Tibial artery (tissue), 4 donors: ENCODE measurements at places on chromosomes 7 and 10.

DNA sequence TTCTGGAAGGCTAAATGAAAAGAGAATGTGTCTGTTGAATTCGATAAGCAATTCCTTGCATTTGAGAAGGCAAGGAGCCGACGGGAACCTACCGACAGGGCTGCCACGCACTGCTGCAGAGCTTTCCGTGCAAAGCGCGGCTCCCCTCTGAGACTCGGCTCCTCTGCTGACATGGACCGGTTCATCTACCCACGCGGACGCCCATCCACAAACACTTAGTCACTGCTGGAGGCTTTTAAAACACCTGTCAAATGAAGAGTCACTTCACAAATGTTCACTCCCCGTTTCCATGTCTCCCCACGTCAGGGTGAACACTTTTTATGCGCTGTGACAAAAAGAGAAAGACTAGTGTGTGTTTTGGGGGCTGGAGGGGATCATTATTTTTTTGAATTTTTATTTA is 32.0 kb downstream of the AMZ1 start:
- no peak for DNase-seq

GRCh38 chr7:8210845-8211724 is 50.9 kb downstream of the ICA1 start:
- DNase-seq: no peak

- no peak for DNase-seq
Measured at GRCh38 chr7:153389261-153389660, 629.7 kb downstream of the ACTR3B start.

- no peak for DNase-seq
Measured at GRCh38 chr7:104550362-104550761, 222.0 kb downstream of the LHFPL3 start.

GRCh38 chr7:55498142-55498541 is 74.2 kb downstream of the VOPP1 start:
- no peak for DNase-seq

DNA sequence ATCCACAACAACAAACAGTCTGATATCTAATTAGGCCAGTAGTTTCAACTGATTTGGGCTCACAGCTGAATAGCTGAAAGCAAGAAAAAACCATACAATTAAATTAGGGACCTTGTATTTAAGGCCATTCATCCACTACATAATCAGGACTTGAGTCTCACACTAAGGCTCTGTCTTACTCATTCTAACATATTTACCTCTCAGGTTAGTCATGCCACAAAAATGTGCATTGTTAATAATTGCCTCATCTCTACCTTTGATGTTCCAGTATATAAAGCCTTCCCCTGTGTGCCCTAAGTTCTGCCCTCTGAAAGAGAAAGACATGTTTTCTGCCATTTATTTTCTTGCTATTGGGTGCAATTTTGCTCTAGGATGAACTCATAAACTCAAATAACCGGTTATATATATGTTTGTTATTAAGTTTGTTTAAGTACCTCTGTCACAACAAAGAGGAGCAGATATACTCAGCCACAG is 5.3 kb upstream of the C1GALT1 start:
- DNase-seq: no peak

DNA sequence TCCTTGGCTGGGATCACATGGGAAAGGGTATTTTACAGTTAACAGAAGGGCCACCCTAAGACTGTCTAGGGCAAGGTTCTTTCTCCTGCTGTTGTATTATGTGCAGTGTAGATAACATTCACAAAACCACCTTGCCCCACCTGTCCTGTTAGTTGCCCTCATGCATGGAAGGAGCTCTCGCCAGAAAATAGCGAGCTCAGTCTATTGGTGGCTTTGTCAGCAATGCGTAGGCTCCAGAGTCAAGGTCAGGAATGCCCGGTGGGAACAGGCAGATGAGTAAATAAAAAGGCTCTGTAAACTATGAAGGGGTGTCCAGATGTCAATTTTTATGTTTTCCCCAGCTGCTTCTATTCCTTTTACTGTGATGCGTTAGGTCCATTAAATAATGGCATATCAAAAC is 107.1 kb upstream of the WDR11 start:
- DNase-seq: no peak

DNA sequence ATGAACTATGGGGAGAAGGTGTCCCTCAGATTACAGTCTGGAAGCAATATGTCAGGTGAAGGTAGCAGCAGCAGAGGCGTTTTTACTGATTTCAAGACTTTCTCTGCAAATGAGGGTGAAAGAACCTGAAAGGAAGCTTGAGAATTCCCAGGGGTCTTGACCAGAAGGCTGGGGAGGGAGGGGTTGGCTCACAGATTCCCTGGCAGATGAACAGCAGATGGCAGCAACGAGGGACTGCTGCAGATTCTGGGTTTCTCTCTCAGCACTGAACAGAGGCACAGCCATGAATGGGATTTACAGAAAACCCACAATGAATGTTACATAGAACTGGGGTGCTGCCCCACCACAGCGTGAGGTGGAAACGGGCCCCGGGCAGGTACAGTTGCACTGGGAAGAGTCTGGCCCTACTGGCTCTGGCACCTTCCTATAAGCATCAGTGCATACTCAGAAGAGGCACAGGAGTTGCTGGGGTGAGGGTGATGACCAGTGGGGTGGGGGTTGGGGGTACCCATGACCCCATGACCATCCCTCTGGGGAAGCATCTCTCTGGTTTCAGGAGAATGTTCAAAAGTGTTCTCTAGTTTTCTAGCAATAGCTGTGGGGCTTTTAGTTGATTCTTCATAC is 317.8 kb downstream of the SH2D4B start:
- DNase-seq: no peak

DNA sequence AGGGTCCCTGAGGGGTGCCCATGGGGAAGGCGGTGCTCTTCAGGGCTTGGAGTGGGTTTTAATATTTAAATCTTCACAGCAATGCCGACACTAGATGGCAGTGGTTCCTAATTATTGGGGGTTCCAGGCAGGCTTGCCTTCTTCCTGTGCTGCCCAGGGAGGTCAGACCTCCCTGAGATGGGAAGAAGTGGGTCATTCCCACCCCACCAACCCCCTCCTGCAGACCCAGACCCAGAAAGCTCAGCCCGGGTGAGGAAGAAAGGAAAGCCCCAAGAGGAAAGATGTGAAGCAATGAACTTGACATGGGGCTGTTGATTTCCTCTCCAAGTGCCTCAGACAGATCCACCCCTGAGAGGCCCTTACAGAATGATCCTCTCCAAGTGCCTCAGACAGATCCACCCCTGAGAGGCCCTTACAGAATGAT is 85.1 kb upstream of the LANCL2 start:
- DNase-seq: peak; percentile 49

DNA sequence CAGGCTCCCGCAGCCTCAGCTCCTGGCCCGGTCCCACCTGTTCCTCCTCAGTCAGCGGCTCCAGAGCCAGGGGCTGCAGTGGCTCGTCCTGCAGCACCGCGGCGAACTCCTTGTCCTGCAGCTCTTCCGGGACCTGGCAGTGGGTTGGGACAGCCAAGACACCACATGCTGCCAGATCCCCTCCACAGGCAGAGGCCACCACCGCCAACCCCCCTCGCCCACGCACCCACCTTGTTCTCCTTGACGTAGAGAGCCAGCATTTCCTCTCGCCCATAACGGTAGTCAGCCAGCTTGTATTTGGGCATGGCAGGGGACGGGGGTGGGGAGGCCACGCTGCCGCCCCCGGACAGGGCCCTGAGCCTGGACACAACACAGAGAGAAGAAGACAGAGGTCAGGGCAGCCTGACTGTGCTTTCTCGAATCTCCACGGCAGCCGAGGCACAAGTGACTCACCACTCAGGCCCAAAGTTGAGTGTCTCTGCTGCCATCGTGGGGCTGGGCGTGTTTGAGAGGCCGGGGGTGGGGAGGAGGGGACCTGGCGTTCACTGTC is 6.2 kb downstream of the GIGYF1 start:
- DNase-seq: no peak

- no peak for DNase-seq
Measured at GRCh38 chr10:18402853-18403252, 248.5 kb downstream of the NSUN6 start.

DNA sequence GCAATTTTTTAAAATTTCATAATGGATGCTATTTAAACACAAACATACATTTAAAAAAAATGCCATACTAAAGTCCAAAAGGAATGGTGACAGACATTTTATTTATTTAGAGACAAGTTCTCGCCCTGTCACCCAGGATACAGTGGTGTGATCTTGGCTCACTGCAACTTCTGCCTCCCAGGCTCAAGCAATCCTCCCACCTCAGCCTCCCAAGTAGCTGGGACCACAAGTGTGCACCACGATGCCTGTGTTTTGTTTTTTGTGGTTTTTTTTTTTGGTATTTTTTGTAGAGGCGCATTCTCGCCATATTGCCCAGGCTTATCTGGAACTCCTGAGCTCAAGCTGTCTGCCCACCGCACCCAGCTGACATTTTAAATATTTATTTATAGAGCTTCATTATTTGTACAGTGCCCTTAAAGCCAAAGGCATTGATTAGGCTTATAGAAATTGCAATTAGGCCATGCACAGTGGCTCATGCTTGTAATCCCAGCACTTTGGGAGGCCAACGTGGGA is 703.5 kb downstream of the AUTS2 start:
- no peak for DNase-seq

- DNase-seq: no peak
Measured at GRCh38 chr10:77029777-77030717, 607.6 kb downstream of the KCNMA1 start.

DNA sequence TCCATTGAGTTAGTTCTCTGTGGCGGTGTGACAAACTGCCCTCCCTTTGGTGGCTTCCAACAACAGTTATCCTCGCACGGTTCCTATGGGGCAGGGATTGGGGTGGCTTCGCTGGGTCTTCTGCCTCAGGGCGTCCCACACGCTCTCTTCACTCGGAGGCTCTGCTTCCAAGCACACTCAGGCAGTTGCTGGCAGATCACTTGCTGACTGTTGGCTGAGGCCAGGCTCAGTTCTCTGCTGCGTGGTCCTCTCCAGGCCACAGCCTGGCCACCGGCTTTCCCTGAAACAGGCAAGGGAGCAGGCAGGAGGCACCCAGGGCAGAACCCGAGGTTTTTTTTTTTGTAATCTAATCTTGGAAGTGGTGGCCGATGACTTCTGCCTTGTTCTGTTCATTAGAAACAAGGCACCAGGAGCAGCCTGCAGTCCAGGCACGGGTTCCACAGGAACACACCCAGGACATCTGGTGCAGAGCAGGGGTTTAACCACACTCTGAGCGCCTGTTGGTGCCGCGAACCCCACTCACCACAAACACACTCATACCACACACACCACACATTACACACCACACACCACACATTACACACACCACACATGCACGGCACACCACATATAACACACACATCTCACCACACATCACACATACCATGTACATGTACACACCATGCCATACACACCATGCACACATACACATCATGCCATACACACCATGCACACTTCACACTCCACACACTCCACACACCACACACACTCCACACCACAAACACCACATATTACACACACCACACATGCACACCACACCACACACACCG is 112.2 kb downstream of the PTPN20 start:
- DNase-seq: peak; percentile 71

- DNase-seq: no peak
Measured at GRCh38 chr10:91664426-91664825, 31.6 kb upstream of the PPP1R3C start.

DNA sequence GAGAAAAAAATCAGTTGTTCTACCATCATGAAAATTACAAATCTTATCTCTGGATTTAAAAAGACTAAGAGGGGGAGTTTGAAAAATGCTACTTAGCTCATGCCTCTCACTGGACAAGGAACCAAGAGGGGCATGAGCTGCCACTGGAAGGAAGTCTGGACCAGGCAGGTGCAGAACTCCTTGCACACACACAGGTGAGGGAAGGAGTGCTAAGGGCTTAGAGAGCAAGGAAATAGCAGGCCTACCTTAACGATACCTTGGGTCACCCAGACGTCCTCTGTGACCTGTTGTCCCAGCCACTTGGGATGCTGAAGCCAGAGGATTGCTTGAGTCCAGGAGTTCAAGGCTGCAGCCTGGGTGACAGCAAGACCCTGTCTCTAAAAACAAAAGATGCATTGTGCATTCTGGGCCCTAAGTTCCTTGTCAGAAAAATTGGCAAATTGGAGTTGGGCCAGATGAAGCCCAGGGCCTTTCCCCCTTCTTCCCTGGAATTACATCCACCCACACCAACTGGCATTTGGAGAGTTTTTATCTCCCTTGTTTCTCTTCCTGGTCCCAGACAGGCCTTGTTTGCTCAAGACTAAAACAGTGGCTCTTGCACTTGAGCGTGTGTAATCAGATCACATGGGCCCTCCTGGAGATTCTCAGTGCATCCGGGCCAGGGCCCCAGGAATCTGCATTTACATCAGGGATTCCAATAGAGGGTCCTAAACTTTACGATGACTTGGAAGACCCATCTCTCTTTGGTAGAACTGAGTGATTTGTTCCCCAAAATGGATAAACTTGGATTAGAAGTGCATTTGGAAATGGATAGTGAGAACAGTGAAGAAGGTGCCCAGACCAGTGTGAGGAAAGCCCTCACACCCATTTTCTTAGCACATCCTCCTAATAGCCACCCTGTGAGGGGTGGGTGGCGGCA is 3.0 kb downstream of the DDIT4 start:
- peak; percentile 82 for DNase-seq

- DNase-seq: no peak
Measured at GRCh38 chr10:1043532-1043995, 5.4 kb downstream of the IDI1 start.

DNA sequence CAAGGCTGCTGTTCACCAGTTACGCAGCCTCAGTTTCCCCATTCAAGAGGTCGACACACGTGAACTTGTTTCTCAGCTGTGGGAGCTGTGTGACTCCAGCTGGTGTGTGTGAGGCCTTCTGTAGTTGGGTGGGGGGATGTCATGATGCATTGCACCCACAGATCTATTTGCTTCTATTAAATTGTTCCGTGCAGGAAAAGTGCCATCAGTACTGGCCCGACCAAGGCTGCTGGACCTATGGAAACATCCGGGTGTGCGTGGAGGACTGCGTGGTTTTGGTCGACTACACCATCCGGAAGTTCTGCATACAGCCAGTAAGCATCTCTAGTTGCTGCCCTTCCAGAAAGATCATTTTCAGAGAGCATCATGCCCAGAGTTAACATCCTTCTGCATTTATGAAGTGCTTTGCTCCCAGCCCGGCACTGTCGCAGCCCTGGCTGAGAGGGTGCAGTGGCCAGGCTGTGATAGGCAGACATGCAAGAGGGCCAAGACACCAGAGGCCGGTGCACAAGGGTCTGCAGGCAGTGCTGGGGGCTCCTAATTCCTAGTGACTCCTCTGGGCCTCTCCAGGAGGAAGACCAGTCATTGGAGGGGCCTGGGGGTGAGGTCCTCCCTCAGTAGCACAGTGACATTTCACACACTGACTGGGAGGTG is 60.2 kb downstream of the MKI67 start:
- DNase-seq: no peak

- DNase-seq: peak; percentile 82
Measured at GRCh38 chr10:69801094-69801433, 642 bp upstream of the COL13A1 start.

DNA sequence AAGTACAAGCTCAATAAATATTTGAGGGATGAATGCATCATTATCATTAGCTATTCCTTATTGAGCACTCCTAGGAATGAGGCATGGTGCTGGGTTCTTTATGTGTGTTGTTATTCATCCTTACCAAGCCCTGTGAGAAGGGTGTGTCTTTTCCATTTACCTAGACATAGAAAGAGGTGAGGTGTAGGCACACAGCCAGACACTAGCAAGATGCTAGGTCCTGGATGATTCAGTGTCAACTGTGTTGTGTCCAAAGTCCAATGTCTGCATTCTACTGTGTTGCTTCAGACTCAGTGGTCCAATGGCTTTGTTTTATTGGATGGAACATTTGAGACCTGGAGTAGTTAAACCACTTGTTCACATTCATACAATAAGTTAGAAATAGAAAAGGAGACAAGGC is 605.5 kb downstream of the LRMDA start:
- DNase-seq: no peak

- DNase-seq: no peak
Measured at GRCh38 chr7:77800158-77800557, 1.6 kb downstream of the PHTF2 start.

- no peak for DNase-seq
Measured at GRCh38 chr7:50211130-50212015, 93.1 kb upstream of the IKZF1 start.
